ENCODE measurements at places on chromosomes 4 and X.

- no peak for DNase-seq
Observed at GRCh38 chr4:107876099-107876498, 51.4 kb downstream of the SGMS2 start.

- DNase-seq: no peak
Observed at GRCh38 chr4:67332627-67333026, 212.7 kb downstream of the CENPC start.

DNA sequence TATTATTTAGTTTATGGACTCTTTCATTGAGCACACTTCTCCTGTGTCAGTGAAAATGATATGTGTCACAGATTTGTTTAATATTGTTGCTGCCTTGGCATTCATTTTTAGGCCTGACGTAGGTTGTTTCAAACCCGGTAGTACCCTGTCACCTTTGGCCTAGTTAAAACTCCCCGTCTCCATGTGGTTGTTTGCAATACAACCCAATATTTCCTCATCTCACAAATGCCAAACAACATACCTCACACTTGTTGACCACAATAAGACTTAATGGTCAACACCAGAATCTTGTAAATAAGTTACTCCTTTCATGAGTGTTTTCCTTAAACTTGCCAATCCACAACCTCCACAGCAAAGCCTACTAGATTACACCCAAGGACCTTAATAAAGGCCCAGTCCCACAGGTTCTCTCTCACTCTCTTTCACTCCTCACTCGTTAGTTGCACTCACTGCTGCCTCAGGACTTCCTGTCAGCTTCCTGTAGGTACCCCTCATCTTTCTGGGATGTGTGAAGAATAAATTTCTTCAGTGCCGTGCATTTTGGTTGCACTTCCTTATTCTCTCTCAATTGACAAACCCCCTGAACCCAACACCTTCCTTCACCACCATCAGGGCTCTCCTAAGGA is 31.3 kb downstream of the IL13RA2 start:
- no peak for DNase-seq

DNA sequence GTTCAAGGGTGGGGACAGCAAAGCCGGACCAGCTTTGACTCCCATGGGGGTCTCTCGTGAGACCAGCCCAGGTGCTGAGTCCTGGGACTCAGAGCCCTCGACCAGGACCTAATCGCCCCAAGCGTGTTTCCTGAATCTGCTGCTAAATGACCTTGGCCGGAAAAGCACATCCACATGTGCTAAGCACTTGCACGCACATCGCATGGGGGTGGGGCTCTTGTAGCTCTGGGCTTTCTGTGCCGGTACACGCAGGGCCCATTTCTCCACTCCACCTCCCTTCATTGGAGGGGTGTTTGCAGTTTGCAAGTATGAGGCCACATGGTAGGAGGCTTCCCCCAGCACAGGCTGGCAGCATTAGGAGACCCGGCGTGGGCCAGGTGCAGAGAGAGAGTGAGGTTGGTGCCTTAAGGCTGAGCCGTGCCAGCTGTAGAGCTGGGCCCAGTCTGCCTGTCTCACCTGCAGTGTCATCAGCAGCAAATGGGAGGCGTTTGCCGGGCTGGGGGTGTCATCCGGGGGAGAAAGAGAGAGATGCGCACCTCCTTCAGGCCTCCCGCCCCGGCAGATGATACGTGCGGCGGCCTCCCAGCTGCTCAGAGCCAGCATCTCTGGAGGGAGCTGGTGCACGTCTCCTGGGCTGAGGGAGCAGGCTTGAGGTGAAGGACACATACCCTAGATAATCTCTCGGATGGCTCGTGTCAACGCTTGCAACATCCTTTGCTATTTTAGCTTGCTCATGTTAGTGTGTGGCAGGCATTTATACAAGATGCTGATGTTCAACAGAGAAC is 45.2 kb upstream of the CLCN4 start:
- no peak for DNase-seq

GRCh38 chrX:331151-331824 is 12.7 kb upstream of the GTPBP6 start:
- DNase-seq: no peak

DNA sequence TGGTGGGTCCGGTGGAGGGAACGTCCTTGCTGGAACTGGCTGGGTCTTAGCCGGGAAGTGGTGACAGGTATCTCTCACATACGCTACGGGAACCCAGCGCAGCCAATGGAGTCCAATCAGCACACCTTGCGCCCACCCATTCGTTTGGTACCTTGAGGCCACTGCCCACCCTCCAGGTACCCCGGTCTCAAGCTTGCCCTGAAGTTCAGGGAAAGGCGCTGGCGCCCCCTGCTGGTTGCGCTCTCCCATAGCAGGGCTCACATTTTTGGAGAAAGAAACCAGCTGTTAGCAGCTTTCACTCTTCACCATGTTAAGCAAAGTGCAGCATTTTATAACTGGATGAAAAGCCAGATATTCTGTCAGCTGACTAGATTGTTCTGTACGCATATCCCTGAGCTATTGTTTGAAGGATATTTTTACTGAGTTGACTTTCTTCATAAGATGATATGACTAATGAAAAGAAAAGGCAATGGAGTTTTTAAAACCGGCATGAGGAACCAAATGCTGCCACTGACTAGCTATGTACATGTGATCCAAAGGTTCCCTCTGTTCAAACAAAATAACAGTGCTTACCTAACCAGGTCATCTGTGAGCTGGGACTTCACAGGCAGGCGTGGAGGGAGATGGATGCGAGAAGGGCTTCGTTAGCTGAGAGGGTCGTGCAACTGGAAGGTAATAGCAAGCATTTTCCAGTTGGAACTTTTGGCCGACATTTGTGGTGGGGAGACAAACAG is 43.7 kb downstream of the OTOP1 start:
- DNase-seq: no peak

DNA sequence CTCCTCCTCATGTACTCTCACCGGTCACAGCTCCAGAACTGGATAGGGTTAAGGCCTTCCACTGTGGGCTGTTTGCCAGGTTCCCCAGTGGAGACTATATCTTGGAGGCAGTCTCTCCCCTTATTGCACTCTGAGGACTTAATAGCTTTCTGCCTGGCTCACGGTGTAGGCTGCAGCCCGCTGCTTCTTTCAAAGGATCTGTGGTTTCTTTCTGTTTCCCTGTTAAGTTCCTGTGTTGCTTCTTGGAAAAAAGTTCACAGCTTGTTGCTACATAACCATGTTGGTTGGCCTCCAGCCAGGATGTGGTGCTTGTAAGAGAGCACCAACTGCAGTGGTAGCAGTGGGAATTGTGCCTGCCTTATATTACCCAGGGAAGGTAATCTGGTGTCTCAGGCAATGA is 24.9 kb upstream of the ZDHHC15 start:
- no peak for DNase-seq

Data from cerebellar nuclear complex (tissue), 1 donor.